AG09309 (cell line): ENCODE measurements at places on chromosomes 5 and 9.
A peak's percentile ranks its signal among the peaks of the same experiment; 100 is the strongest.

DNA sequence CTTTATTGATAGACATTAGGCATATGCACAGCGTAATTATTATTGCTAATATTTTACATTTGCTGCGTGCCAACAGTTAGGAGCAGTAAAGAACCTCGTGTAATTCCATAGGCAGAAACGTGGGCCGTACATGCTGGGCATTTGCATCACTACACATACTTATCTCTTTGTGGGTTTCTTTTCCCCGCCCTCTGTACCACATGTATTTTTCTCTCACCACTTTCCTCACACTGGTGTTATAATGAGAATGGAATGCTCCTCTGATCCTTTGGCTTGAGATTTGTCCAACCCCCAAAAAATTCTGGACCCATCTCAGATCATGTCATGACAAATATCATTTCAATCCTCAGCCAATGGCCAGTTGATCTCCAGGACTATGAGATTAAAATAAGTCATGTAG, 1952.6 kb upstream of the WWC1 start:
- DNase-seq = no peak

DNA sequence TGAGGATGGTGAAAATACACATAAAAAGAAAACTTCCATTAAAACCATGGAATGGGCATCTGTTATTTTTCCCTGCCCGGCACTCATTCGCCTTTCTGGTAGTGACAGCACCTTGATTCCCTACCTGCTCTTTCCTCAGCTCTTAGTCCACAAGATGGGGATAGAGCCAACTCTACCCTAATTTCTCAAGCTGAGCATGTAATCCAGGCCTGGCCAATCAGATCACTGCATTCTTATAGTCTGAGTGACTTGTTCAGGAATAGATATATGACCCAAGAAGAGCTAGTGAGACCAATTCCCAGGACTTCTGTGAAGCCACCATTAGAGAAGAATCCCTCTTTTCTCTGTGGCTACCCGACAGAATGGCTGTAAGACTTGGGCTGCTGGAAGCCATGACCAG, 58.1 kb downstream of the TSSK1B start:
- no peak for DNase-seq

GRCh38 chr5:7214906-7215416, 181.0 kb upstream of the ADCY2 start:
- DNase-seq = no peak

GRCh38 chr9:19677924-19678323, 110.9 kb downstream of the SLC24A2 start:
- DNase-seq = no peak

DNA sequence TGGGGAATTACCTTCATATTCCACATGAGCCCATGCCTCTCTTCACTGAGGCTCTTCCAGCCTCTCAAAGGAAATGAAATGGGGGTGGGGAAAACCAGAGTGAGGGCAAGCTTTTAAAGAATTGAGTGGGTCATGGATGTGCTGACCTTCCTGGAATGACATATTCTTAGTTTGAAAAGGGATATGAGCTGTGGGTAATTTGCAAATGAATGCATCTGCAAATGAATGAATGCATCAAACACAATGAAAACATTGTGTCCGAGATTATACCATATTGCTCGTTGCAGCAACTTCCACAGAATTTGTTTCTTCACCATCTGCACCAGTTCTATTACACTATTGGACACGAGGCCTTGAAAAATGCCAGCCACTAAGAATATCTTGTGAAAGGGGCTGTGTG, 198.6 kb upstream of the CDH6 start:
- no peak for DNase-seq

DNA sequence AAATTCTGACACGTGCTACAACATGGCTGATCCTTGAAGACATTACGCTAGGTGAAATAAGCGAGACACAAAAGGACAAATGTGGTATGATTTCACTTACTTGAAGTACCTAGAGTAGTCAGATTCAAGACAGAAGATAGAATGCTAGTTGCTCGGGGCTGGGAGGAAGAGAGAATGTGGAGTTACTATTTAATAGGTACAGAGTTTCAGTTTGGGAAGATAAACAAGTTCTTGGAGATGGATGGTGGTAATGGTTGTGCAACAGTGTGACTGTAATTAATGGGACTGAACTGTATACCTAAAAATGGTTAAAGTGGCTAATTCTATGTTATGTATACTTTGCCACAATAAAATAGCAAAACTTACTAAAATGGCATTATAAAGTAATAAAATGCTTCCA, 34.4 kb downstream of the PAM start:
- DNase-seq = no peak

GRCh38 chr9:128389395-128390149, 18.4 kb downstream of the URM1 start:
- no peak for DNase-seq

GRCh38 chr9:127863191-127863621, 8.7 kb upstream of the ENG start:
- no peak for DNase-seq

GRCh38 chr5:1324719-1325190, 20.1 kb downstream of the CLPTM1L start:
- no peak for DNase-seq

DNA sequence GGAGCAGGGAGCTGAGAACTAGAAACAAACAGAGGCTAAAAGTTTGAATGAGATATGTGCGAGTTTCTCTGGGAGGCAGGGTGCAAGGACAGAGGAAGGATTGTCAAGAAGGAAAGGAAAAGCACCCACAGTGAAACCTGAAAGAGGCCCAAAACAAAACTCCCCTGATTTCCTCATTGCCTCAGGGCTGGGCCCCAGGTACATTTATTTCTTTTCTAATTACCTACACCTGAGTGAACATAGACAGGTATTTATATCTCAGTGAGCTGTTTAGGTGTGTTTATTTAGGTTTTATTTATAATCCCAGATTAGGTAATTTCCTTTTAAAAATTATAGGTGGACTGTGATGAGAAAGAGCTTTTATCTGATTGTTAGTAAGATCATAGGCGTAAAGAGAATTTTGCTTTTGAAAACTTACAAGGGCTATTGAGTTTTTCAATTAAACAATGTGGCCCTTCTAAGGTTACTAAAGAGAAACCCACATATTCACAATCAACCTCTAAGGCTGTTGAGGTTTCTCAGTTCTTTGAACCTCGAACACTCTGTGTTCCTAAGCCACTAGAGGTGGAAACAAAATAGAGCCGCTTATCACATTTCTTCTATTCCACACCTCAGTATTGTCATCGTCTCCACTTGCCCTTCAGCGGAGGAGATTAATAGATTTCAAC, 344.8 kb downstream of the ZNF608 start:
- no peak for DNase-seq

- peak; percentile 45 for DNase-seq
Measured at GRCh38 chr5:54904425-54904824, 81.0 kb downstream of the ESM1 start.

- no peak for DNase-seq
Measured at GRCh38 chr5:167361795-167362194, 929.6 kb upstream of the WWC1 start.
